ENCODE measurements at places on chromosomes 2 and 18.

- DNase-seq, result no peak
These were observed 672.5 kb downstream of the MBD2 start for GRCh38 chr18:53551868-53552426.

DNA sequence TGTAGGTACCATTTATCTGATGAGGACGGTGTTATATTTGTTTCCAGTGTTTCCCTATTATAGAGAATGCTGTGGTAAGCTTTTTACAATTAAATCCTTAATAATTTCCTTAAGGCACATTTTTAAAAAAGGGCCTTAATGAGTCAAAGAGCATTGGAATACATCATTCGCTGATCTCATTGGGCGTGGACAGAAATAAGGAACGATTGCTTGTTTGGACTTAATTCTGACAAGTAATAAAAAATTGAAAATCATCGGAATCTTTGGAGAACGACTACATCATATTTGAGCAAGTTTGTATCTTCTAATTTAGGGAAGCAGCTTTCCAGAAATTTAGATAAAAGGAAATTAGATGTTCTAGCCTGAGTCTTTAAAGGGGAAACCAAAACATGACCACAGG lies 11.3 kb downstream of the AGPS start:
- no peak for DNase-seq

- DNase-seq, result no peak
These were observed 2186.3 kb upstream of the CELF4 start for GRCh38 chr18:39751921-39752320.

DNA sequence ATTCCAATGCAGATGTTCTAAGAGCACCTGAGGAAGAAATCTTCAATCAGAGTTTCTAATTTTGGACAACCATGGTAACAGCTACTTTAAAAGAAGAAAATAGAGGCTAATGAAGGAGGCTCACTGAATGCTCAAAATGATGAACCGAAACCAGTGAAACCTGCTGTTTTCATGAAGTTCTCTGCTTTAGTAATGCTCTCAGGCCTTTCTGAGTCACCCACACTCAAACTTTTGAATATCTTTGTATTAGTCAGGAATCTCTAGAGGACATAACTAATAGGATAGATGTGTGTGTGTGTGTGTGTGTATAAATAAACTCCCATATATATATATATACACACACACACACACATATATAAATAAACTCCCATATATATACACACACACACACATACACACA lies 76.9 kb upstream of the RIT2 start:
- no peak for DNase-seq

- DNase-seq, result no peak
These were observed 391.6 kb downstream of the ADCYAP1 start for GRCh38 chr18:1296237-1296636.

DNA sequence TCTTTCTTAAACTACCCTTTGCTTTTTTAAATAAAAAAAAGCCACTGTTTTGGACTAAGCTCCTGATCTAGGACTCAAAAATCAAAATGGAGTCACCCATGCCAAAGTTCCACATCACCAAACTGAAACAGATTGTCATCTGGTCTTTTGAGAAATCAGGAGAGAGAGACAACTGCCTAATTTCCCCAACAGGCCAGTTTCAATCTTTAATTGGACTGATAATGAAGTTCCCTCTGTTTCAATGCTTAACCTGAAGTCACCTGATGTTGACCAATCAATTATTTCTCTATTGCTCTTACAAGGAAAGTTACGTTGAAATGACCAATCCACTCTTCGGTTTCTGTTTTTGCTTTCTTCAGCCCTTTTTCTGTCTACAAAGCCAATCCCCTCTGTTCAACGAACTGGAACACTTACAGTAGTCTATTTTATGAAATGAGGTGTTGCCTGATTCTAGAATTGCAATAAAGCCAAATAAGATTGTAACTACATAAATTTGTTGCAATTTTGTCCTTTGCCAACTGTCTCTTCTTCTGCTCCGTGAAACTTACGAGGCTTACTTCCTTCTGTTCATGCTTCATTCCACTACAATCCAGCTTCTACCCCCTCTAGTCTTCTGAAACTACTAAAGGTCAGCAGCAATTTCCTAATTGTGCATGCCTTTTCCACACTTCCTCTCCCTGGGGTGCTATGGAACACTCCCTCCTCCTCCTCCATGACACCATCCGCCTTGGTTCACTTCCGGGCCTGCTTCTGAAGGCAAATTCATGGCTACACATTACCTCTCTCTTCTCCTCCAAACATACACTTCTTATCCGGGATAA lies 95.2 kb upstream of the CD302 start:
- no peak for DNase-seq

DNA sequence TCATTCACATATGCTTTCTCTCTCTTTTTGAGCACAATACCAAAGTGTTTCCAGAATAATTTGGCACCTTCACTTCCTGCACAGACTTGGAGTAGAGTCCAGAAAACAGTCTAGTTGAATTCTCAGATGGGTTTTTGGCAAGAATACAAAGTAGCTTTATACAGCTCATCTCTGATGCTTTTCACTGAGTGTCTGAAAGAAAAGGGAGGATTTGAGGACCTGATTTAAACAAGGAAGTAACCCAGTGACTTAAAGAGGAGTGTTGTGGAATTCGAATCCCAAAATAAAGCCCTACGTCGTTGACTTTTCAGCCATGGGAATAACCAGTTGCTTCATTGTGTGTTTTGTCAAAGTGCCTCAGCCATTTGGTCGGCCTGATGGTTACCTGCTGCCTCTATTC lies 31.8 kb downstream of the METAP1D start:
- DNase-seq, result no peak

- DNase-seq, result no peak
These were observed 91.8 kb downstream of the ACVR1C start for GRCh38 chr2:157536815-157537214.

GRCh38 chr2:233867993-233868532 lies at the start of gene MSL3B:
MSL3B (minus strand) TSS chr2:233868386.
- peak; percentile 79 for DNase-seq

DNA sequence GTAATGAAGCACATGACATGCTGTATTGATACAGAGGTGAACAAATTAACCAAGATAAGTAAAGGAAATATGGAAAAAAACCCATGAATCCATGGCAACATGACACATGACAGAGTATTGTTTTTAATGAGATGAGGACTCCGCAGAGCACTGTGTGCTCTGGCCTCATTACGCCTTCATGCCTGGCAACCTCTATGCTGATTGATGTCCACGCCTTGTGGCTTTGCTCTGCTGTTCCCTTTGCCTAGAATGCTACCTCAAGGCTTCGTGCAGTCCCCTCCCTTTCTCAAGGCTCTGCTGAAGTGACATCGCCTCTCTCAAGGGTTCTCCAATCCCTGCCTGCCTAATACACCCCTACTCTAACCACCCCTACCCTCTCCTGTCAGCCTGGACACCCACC lies 8.4 kb downstream of the SIGLEC15 start:
- no peak for DNase-seq

DNA sequence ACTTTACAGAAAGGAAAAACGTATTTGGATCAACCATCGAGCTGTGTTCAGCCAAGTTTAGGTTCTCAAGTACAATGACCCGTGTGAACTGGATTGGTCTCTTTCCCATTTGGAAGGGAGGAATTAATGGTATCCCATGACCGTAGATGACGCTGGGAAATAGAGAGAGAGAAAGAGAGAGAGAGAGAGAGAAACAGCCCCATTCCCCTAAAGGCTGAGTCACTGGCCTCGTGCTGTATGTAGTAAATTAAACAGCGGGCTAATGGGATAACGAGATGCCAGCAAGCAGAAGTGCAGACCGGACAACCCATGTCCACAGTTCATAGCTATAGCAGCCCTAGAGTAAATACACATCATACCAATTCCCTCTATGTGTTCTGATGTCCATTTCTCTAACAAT lies 99.6 kb downstream of the BCL11A start:
- no peak for DNase-seq

DNA sequence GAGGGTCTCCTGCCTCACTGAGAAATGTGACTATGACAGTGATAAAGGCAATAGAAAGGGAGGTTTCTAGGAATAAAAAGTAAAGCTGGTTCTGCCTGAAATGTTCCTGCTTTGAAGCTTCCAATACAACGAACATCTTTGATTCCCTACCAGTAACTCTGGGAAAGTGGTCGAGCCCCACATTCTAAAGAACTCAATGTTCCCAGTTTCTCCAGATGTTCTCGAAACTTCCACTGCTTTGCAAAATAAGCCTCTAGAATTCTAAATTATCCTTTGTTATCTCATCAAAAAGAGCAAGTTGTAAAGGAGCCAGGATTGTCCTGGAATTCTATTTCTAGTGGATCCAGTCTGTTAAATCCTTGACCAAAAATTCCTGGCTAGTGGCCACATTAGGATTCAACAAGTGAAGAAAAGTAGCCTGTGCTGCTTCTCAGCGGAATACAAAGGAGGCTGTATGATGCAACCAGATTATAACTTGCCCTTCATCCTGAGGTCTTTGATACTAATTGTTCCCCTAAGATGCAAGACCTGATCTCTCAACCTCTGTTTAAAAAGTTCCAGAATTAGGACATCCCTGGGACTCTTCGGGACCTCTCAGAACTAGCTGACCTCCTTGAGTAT lies 8.4 kb downstream of the SCN7A start:
- no peak for DNase-seq

- no peak for DNase-seq
These were observed 186.8 kb downstream of the ZNF521 start for GRCh38 chr18:25164848-25165811.

GRCh38 chr2:98458207-98458606 lies 13.5 kb downstream of the INPP4A start:
- DNase-seq, result no peak

- DNase-seq, result no peak
These were observed 42.5 kb downstream of the SDC1 start for GRCh38 chr2:20182241-20182931.

DNA sequence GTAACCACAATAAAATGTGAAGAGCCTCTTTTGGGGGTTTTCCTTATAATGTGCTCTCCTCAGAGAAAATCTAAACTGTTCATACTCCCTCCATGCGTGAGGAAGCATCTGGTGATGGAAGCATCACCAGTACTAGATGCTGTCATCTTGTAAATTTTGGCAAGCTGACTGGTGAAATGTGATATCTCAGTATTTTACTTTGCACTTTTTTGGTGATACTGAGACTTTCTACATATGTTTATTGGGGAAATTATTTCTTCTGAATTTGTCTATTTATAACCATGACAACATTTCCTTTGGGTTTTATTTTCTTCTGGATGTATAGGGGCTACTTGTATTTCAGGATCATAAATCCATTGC lies 95.9 kb upstream of the DLGAP1 start:
- DNase-seq, result peak; percentile 61

DNA sequence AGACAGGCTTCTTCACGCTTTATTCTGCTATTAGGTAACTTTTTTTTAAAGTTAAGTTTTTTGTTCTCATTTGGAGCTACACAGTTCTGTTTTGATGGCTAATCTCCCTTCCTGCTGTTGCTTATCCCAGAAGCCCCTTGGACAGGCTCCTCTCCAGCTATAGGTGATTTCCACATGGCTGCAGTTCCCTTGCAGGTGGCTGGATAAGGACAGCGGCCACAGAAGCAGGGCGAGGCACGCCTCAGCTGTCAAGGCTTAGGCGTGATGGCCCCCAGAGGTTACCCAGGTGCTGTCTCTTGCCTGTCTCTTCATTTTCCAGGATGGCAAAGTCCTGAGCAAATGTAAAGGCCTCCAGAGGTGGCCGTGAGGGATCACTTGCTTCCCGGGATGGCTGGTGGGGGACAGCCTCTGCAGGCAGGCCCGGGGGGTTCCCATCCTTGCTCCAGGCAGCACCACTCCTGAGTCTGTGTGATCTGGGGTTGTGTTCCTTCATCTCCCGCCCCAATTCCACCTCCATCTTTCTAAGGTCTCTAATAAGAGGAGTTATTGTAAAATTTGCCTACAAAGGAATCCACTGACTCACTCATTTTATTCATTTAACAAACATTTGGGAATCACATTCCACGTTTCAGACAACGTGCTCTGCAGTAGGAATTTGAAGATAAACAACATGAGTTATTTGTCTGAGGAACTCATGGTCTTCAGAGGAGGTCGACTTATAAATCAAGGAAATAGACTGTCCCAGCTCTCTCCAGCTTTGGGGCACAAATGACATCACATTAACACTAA lies 53.4 kb downstream of the NAPG start:
- DNase-seq, result no peak

DNA sequence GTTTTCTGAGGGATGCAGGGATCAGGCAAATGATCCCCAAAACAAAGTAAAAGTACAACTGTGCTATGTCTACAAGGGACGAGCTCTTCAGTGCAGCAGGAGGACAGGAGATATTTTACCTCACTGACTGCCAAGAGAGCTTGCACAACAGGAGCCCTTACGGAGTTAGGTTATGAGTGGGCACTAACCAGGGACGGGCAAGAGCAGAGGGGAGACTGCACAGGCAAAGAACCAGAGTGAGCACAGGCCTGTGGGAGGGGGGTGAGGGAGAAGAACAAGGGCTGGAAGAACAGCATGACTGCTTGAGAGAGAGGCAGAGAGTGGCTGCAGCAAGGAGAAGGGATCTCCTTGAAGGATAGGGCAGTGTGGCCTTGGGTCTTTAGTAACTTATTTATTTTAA lies 101.1 kb upstream of the PID1 start:
- DNase-seq, result no peak

DNA sequence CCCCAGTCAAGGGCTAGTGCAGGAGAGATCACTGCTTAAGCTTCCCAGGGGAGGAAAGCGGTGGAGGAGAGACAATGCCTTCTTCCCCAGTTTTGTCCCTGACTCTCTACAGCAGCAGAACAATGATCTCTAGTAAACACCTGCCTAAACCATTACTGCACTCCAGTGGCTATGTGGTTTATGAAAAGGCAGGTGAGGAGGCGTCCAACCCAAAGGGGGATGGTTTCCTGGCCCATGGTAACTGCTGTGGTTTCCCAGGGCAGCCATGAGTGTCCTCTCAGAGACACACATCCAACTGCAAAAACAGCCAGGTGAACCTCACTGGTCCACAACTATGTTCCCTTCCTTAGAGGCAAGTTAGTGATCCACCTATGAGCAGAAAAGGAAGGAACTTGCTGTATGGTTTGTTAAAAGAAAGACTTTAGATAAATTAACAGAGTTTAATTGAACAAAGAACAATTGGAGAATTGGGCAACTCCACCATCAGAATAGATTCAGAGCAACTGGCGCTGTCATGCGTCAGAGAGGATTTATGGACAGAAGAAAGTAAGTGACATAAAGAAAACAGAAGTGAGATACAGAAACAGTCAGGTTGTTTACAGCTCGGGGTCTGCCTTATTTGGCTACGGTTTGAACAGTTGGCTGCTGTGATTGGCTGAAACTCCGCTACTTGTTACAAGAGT lies 4.8 kb upstream of the TTC39C start:
- no peak for DNase-seq

DNA sequence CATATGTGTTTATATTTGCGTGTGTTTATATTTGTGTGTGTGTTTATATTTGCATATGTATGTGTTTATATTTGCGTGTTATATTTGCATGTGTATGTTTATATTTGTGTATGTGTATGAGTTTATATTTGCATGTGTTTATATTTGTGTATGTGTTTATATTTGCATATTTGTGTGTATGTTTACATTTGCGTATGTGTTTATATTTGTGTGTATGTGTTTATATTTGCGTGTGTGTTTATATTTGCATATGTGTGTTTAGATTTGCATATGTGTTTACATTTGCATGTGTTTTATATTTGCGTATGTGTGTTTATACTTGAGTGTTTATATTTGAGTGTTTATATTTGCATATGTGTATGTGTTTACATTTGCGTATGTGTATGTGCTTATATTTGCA lies 115.7 kb upstream of the CTDP1 start:
- no peak for DNase-seq

GRCh38 chr2:107308835-107309234 lies 422.9 kb upstream of the ST6GAL2 start:
- DNase-seq, result no peak

- DNase-seq, result no peak
These were observed 236.8 kb downstream of the NCKAP5 start for GRCh38 chr2:133331436-133331835.

GRCh38 chr2:216934151-216934550 lies 74.3 kb upstream of the TNP1 start:
- DNase-seq, result no peak

All from spinal cord (tissue), 10 donors.